ENCODE measurements at places on chromosomes 2 and 18.

DNA sequence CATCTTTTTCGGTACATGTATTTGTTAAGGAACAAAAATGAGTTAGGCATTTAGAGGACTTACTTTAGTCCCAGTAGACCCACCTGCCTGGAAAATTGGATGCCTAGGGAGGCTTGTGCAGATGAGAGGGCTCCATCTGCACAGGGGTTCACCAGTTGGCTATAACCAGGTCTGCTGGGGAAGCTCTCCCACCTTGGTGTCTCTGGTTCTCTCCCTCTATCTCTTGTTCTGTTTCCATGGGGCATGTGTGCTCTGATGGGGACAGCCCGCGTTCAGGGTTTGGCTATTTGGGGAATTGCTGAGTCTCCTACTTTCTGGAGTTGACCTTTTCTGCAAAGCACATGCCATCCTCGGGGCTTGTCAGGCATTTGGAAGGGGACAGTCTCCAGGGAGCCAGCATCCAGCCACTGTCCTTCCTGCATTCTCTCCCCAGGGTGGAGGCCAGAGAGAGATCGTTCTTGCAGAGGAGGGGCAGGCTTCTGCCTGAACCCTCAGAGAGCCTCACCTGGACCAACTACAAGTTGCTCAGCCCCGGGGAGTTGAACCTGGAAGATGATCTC lies 157.3 kb downstream of the KLHL29 start:
- DNase-seq: no peak

DNA sequence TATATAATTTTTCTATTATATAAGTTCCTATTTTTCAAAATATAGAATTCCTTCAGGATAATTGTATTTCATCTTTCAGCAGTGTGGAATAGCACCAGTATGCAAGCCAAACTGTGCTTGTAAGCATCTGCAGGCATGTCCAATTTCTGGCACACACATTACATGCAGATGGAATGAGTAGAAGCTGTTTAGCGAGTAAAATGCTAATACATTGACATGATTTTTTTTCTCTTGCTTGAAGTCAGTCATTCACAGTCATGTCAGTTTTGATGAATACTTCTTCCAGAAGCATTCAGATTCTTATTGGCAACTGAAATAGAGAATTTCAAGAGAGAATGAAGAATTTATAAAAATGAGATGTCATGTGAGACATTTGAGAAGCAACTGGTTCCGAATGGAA lies 109.4 kb downstream of the CERS6 start:
- no peak for DNase-seq

DNA sequence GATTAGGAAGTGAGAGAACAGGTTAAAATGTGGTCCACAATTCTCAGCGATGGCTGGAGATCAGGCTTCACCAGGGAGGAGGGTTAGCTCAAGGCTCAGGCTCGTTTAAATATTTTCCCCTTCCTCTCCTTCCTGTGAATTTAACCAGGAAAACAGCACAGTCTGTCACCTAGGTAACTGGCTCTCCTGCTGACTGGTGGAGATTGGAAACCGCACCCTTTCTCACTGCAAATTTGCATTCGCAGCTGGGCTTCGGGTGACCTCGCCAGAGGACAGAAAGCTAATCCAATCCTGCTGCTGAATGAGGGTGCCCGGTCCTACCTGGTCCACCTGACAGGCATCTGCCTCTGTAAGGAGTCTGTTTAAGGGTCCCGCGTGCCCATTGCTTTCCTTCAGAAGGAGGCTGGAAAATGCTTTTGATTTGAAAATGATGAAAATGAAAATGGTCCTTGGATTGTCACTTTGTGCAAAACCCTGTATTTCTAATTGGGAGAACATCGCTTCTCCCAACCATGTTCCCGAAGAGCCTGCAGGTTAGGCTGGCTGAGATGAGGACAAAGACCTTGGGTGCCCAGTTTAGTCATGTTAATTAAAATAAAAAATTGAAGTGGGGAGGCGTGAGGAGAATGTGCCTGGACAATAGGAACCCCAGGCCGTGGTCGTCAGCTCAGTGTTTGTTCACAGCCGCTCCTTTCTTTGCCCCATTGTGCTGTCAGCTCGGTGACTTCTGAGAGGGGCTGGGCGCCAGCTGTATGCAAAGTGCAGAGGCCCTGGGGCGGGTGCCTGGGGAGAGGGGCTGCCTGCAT lies 43.4 kb upstream of the MTCL1 start:
- no peak for DNase-seq

GRCh38 chr2:177250461-177250860 lies 14.1 kb downstream of the NFE2L2 start:
- no peak for DNase-seq

GRCh38 chr2:214244847-214245246 lies 166.0 kb upstream of the VWC2L start:
- no peak for DNase-seq

DNA sequence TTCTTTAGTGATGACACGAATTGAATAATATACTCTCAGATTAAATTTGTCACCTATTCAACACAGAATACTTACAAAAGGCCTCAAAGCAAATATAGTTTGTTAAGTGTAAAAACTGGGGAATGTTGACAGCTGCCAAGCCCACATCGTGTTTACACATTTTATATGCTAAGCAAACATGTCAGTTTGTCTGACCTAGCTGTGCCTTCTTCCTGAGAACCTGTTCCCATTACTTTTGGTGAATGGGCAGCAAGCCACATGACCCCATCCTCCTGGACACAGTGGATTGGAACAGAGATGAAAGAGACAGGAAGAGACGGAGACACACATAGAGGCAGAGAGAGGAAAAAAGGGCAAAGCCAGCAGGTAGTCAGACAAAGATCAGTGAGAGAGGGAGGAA lies 22.9 kb upstream of the CUL3 start:
- DNase-seq: no peak

DNA sequence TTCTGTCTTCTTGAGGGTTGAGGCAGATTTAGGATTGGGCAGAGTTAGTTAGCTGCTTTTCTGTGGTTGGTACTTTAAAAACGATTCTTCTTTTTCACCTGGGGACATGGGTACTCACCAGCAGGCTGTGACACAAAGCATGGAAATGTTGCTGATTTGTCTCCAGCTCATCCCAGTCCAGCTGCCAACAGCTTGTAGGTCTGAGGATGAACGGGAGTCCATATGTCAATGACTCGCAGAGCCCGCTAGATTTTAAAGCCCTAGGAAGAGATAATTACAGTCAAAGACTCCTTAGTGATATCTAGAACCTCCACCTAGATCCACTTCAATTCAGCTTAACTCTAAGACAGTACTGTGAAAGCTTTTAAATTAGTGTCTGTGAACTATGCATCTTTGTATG lies 20.8 kb downstream of the DOK1 start:
- no peak for DNase-seq

GRCh38 chr2:182897137-182897536 lies 30.7 kb upstream of the FRZB start:
- no peak for DNase-seq

DNA sequence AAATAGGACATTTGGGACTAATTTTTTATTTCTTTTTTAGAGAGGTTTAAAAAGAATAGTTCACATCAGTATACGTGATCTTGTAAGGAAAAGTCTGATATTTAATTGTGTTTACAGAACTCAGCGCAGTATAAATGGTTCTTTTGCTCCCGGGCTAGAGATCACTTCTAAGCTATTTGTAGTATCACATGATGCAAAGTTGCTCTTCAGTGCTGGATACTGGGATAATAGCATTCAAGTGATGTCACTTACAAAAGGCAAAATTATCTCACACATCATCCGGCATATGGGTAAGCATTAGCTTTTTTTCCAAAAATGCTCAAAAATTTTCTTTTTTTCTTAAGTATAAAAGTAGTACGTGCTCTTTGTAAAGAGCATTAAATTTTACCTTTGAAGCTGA lies 37.4 kb upstream of the CYP20A1 start:
- DNase-seq: no peak

DNA sequence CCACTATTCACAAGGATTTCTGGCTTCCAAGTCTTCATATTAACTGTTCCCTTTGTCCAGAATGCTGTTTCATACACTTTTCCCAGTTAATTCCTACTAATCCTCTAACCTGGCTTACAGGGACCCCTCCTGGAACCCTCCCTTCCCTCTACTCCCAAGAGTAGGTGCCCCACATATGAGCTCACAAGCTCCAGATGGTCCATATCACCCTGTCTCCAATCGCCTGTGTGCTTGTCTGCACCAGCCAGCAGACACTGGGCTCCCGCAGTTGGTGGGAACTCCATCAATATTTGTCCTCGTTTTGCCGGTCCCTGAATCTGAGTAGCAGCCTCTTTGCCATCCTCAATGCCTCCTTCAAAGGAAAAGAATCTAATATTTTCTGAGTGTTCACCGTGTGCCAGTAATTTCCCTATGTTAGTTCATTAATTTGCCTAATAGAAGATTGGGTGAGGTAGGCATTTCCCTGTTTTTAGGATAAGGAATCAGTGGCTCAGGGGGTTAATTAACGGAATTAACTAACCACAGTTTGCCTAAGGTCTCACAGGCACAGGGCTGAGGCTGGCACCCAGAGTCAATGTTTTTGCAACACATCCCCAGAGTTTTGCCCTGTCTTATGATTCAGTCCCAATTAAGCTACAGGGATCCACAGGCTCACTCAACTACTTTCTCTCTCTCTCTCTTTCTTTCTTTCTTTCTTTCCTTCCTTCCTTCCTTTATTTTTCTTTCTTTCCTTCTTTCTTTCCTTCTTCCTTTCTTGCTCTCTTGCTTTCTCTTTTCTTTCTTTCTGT lies 141.6 kb upstream of the CYP1B1 start:
- no peak for DNase-seq

Measured in C1 segment of cervical spinal cord (tissue), 14 donors.